Thyroid gland (tissue), 4 donors: ENCODE measurements at places on chromosomes 12 and 14. TPM values are rescaled to one million over a fixed set of nuclear protein-coding genes. Genes with fewer than 3 reads are reported as not detected.

The KRT83 gene
- total RNA-seq = 0.22 TPM

The SLC6A12 gene
- 13.2 TPM for total RNA-seq

The TTC9 gene
- total RNA-seq = 7.5 TPM

The NPC2 gene
- total RNA-seq = 598 TPM

The RNASE4 gene
- 50.5 TPM for total RNA-seq

The FITM1 gene
- total RNA-seq = 2.7 TPM

The ALG10B gene
- total RNA-seq = 18.8 TPM

DNA sequence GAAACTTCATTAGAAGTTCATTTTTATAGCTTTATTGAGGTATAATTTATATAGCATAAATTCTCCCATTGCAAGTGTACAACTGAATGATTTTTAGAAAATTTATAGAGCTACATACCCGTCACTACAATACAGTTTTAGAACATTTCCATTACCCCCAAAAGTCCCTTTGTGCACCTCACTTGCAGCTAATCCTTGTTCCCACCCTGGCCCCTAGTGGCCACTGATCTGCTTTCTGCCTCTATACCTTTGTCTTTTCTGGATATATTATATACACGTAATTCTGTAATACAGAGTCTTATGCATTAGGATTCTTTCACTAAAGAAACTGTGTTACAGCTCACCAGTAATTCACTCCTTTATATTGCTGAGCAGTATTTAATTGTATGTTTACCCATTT lies 145.1 kb upstream of the DIO2 start:
- H3K27ac ChIP-seq = no peak overlapping the region
- no peak overlapping the region for H3K4me3 ChIP-seq
- no peaks in the 10 kb centered on the region for H3K27me3 ChIP-seq
- DNase-seq = no peak

DNA sequence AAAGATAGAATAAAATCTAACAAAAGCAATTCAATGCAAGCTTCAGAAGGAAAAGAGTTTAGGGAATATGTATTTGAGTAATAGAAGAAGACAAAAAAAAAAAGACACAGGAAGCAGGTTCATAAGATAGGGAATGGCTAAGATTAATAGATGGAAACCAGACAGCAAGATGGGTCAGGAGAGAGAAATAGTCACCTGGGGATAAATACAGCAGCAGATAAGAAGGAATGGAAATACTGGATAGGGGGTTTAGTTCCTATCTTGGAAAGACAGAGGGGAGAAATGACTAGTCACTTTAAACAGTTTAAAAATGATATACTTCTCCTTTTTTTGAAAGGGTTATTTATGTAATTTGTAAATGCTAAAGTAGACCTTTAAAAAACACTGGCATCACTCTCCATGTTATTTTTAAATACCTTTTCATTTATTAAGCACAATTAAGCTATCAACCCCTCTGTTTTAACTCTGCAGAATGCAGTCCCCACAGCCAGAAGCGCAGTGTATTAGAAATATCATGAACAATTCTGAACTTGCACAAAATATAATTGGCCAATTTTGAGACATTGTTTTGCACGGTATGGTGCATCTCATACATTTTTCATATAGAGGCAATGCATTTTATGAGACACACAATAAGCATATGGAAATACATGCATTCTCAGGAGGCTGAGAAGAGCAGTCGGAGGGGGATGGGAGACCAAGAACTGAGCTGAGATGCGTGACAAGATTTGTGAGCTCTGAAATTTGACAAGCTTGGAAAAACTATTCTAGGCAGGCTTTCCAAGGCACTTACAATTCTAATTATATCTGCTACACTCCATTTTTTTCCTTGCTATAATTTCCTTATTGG lies 303.4 kb upstream of the PRICKLE1 start:
- no peaks in the 10 kb centered on the region for H3K4me1 ChIP-seq
- H3K4me3 ChIP-seq = no peak overlapping the region
- H3K36me3 ChIP-seq = no peaks in the 10 kb centered on the region
- H3K27me3 ChIP-seq = no peaks in the 10 kb centered on the region

GRCh38 chr14:105568859-105569766 lies 42.7 kb downstream of the TMEM121 start:
- H3K4me1 ChIP-seq = no peaks in the 10 kb centered on the region
- DNase-seq = no peak
- no peak overlapping the region for H3K4me3 ChIP-seq
- no peaks in the 10 kb centered on the region for H3K36me3 ChIP-seq
- no peaks in the 10 kb centered on the region for H3K27me3 ChIP-seq
- no peak overlapping the region for H3K27ac ChIP-seq

- DNase-seq = no peak
- H3K4me3 ChIP-seq = no peak overlapping the region
- H3K27me3 ChIP-seq = no peaks in the 10 kb centered on the region
- H3K36me3 ChIP-seq = no peaks in the 10 kb centered on the region
Measured at GRCh38 chr12:2179058-2179457, 126.3 kb downstream of the CACNA1C start.

DNA sequence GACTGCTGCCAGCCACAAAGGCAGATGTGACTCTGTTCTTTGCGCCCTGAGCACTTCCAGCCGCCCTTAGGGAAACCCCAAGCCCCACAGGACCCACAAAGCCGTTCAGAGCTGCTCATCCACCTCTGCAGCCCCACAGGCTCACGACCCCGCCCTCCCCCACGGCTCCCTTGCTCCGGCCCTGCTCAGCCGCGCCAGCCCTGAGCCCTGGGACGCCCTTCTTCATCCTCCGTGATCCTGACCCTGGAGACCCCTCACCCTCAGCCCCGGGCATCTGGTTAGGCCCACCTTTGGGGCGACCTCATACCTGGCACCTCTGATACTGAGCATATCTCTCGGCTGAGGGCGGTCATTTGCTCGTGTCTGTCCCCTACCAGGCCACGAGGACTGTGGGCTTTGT lies 125.8 kb upstream of the EVL start:
- peaks cover 8% of the 10 kb centered on the region for H3K36me3 ChIP-seq
- H3K27me3 ChIP-seq = no peaks in the 10 kb centered on the region
- no peak overlapping the region for H3K27ac ChIP-seq
- H3K4me3 ChIP-seq = no peak overlapping the region

DNA sequence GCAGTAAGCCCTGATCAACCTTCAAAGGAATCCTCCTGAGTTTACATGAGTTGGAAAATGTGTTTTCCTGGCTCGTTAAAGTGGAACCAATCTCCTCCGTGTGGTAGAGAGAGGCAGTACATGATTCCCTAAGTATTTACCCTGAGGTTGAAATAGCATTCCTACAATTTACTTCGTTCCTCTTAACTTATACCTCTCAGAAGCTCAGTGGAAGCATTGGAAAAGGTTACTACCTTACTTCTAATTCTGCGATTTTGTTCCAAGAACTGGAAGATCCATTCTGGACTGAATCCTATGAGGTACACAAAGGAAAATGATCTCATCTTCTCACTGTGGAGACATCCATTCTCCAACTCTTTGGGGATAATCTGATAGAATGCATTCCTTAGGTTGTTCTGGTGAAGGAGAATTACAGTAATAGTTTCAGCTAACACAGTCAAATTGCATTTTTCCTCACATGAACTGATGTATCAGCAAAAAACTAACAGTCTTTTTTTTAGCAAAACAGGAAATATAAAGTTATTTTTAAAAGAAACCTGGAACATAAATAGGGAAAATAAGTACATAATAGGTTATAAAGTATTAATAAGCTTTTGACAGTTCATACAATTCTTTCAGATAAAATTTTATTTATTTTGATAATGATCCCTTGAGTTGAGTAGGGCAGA lies 475.6 kb downstream of the PDZRN4 start:
- H3K4me1 ChIP-seq = no peaks in the 10 kb centered on the region
- no peaks in the 10 kb centered on the region for H3K27me3 ChIP-seq
- H3K36me3 ChIP-seq = no peaks in the 10 kb centered on the region
- DNase-seq = no peak
- no peak overlapping the region for H3K27ac ChIP-seq

DNA sequence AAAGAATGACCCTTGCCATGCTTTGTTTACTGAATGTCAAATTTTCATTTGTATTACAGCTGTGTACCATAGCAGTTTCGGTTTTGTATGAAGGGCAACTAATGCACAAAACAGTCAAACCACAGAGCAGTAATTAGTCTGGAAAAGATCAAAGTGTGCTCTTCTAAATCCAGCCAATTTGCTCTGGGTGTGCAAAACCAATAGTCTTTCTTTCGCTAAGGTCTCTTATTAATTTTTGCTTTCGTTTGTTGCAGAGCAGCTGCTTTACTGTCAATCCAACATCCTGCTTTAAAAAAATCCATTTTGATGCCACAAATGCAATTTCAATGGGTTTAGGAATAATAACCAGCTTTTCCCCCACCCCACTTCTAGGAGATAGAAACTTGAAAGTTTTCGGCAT lies 114.2 kb downstream of the BRMS1L start:
- DNase-seq = no peak
- no peaks in the 10 kb centered on the region for H3K27me3 ChIP-seq
- no peak overlapping the region for H3K27ac ChIP-seq
- no peaks in the 10 kb centered on the region for H3K4me1 ChIP-seq

- no peaks in the 10 kb centered on the region for H3K27me3 ChIP-seq
- peak; percentile 57 for DNase-seq
- peak overlapping the region; percentile 97 for H3K27ac ChIP-seq
Measured at GRCh38 chr14:90381011-90381786, 15.6 kb upstream of the CALM1 start.

DNA sequence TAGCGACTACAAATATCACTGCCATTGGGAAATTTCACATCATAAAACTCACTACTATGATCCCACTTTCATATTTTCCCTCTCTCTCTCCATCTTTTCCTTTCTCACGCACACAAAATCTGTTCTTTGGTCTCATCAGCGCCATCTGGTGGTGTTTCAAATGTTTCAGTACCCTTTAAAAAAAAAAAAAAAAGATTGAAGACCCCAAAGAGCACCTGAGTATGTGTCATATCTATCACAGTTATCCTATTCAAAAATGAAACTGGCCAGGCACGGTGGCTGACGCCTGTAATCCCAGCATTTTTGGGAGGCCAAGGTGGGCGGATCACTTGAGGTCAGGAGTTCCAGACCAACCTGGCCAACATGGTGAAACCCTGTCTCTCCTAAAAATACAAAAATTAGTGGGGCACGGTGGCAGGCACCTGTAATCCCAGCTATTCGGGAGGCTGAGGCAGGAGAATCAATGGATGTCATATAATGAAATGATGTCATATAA lies 72.4 kb downstream of the TTC9 start:
- peak overlapping the region; percentile 66 for H3K27ac ChIP-seq
- DNase-seq = peak; percentile 51
- H3K36me3 ChIP-seq = no peaks in the 10 kb centered on the region
- H3K27me3 ChIP-seq = no peaks in the 10 kb centered on the region
- peaks cover 25% of the 10 kb centered on the region for H3K4me1 ChIP-seq

GRCh38 chr14:31990183-31990857 lies 86.8 kb upstream of the ARHGAP5 start:
- no peaks in the 10 kb centered on the region for H3K36me3 ChIP-seq
- no peak for DNase-seq

DNA sequence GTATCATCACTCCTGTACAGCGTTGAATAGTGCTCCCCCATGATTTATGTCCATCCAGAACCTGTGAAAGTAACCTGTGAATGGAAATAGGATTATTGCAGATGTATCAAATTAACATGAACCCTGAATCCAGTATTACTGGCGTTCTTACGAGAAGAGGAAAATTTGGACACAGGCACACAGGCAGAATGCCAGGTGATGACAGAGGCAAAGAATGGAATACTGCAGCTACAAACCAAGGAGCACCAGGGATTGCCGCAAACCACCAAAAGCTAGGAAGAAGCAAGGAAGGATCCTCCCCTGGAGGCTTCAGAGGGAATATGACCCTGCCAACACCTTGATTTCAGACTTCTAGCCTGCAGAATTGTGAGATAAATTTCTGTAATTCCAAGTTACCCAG lies 113.5 kb upstream of the EGLN3 start:
- H3K27me3 ChIP-seq = no peaks in the 10 kb centered on the region
- H3K4me1 ChIP-seq = peaks cover 4% of the 10 kb centered on the region
- no peak overlapping the region for H3K27ac ChIP-seq
- DNase-seq = peak; percentile 27
- no peak overlapping the region for H3K4me3 ChIP-seq
- H3K36me3 ChIP-seq = no peaks in the 10 kb centered on the region

GRCh38 chr12:94244165-94245133 lies 96.1 kb downstream of the PLXNC1 start:
- H3K27me3 ChIP-seq = no peaks in the 10 kb centered on the region
- no peaks in the 10 kb centered on the region for H3K4me1 ChIP-seq
- H3K4me3 ChIP-seq = no peak overlapping the region
- no peak overlapping the region for H3K27ac ChIP-seq
- no peak for DNase-seq
- no peaks in the 10 kb centered on the region for H3K36me3 ChIP-seq

DNA sequence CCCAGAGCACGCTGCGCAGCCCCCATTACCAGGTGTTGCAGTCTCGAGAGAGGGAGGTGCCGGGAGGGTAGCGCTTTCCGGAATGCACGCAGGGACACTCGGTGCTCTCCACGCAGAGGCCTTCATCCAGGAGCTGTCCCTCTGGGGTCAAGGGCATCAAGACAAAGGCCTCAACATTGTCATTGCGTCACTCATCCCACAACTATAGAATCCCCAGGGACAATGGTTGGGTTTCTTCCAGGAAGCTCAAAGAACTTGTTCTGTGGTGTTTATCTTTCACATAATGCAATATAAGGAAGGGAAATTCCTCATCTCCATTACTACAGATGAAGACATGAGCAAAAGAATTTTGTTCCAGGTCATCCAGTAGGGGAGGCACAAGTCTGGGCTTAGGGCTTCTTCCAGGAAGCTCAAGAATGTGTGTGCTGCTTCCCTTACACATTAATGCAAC lies 52.1 kb downstream of the VWF start:
- H3K27ac ChIP-seq = no peak overlapping the region
- no peaks in the 10 kb centered on the region for H3K36me3 ChIP-seq
- H3K4me3 ChIP-seq = no peak overlapping the region
- no peak for DNase-seq
- H3K4me1 ChIP-seq = no peaks in the 10 kb centered on the region

DNA sequence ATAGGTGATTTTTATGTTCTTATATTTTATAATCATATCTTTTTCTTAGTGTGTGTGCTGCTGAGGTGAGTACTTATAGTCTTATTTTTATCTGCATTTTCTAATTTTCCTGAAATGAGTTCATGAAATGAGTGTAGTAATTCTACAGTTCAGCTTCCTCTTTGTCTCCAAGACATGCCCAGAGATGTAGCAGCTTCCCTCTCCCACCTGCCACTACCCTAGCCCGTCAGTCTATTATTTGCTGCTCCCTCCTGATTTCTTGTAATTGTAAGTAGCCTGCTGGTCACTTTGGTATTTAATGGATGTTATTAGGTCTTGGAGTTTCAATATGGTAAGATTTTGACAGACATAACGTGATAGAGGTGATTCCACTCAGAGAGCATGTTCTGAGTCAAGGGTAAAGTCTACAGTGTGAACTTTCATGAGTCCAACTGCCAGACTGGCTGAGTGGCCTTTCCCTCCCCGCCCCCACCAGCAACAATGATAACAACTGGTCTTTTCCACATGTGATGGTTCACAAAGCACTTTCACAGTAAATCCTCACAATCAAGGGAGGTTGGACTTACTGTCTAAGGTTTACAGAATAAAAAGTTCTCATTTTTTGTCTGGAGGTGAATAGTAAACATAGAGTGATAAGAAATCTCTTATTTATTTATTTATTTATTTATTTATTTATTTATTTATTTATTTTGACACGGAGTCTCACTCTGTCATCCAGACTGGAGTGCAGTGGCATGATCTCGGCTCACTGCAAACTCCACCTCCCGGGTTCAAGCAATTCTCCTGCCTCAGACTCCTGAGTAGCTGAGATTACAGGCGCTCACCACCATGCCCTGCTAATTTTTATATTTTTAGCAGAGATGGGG lies 4.2 kb upstream of the RIPK3 start:
- H3K4me3 ChIP-seq = no peak overlapping the region
- DNase-seq = no peak
- no peak overlapping the region for H3K27ac ChIP-seq
- no peaks in the 10 kb centered on the region for H3K36me3 ChIP-seq
